NCI-H510A treated with DMSO at 0.1 percent for 48 hours (cell line): ENCODE measurements at places on chromosomes 5 and 9.

GRCh38 chr9:79268806-79269205 lies 303.0 kb upstream of the TLE4 start:
- DNase-seq = peak; percentile 42

- DNase-seq = no peak
Measured at GRCh38 chr9:87108661-87109060, 161.4 kb upstream of the GAS1 start.

- DNase-seq = no peak
Measured at GRCh38 chr5:115402822-115403577, 106.5 kb upstream of the CCDC112 start.

- DNase-seq = no peak
Measured at GRCh38 chr9:18985464-18985951, 47.5 kb downstream of the SAXO1 start.

- peak; percentile 10 for DNase-seq
Measured at GRCh38 chr5:98827161-98827560, 53.7 kb downstream of the RGMB start.

GRCh38 chr9:6498982-6499381 lies 86.0 kb downstream of the UHRF2 start:
- DNase-seq = no peak

GRCh38 chr9:6838158-6838557 lies 80.4 kb downstream of the KDM4C start:
- DNase-seq = no peak

DNA sequence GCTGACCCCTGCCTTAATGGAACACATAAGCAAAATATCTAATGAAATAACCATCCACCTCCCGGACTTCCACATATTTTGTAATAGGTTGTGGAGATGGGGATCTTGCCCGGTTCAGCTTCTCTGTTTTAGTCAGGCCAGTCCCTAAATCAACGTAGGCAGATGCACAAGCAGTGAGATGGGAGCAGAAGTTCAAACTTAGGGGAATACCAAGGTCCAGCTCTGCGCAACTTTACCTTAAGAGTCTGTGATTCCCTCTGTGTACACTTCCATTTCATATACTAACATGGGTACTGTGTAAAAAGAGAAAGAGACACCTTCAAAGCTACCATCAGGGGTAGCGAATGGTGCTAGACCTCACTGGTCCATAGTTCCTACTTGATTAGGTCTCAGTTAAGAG lies 110.9 kb downstream of the NTRK2 start:
- DNase-seq = no peak

- no peak for DNase-seq
Measured at GRCh38 chr5:137613554-137614265, 114.6 kb upstream of the SPOCK1 start.

GRCh38 chr9:124439086-124439485 lies 11.2 kb upstream of the ADGRD2 start:
- no peak for DNase-seq

DNA sequence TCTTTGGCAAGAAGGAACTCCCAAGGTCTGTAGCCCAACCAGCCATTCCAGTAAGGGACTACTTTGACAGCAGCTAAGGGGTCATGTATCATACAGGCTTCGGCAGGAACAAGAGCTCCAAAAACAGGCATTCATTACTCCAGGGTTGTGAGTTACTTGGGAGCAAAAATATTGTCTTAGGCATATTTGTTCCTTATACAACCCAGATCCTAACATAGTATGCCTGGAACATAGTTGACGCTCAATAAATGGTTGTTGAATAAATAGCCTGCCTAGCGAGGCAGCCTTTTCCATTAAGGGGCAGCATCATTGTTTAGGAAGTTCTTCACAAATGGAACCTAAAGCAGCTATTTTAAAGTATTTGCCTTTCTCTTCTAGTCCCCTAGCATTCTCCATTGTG lies 35.8 kb upstream of the FER start:
- no peak for DNase-seq

- no peak for DNase-seq
Measured at GRCh38 chr9:16385590-16385989, 484.9 kb downstream of the BNC2 start.

DNA sequence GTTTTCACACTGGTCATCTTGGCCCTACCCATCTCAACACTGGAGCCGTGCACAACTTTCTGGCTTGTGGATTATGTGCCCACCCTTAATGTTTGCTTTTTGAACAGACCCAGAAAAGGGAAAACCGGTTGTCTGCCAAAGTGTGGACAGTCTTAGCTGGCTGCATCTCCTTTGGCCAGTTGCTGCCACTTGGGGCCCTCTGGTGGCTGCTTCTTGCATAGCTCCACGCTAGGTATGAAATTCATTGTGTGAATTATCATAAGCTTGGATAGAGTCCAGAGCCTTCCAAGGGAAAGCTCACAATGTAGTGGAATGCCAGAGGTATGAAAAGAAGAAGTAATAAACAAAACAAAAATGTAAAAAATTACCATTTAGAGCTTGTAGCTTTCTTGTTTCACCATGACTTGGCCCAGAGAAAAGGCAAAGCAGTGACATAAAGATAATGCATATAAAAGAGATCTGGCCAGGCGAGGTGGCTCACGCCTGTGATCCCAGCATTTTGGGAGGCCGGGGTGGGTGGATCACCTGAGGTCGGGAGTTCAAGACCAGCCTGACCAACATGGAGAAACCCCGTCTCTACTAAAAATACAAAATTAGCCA lies 12.5 kb upstream of the SLC36A3 start:
- DNase-seq = peak; percentile 70

- DNase-seq = no peak
Measured at GRCh38 chr5:14396737-14397136, 184.9 kb upstream of the OTULINL start.
